ENCODE measurements at places on chromosomes 12 and 14.
A peak's percentile ranks its signal among the peaks of the same experiment; 100 is the strongest.

DNA sequence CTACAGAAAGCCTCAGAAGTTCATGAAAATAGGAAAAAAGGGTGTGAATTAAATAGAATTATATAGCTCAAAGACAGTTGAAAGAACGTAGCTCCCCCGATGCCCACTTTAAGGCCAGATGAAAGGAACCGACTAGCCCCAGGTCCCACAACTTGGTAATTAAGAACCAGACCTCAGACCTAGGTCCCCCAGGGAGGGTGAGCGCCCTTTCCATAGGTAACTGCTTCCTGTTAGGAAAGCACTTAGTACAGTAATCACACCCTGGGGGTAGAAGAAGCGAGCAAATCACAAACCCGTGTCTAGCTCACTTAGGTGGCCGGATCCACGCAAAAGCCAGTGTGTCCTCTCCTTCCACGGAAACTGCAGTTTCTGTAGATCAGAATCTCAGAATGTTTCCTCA, 77.1 kb downstream of the PLXNC1 start:
- no peak for DNase-seq

GRCh38 chr14:23512156-23512555, 39.4 kb downstream of the ZFHX2 start:
- DNase-seq = peak; percentile 2

DNA sequence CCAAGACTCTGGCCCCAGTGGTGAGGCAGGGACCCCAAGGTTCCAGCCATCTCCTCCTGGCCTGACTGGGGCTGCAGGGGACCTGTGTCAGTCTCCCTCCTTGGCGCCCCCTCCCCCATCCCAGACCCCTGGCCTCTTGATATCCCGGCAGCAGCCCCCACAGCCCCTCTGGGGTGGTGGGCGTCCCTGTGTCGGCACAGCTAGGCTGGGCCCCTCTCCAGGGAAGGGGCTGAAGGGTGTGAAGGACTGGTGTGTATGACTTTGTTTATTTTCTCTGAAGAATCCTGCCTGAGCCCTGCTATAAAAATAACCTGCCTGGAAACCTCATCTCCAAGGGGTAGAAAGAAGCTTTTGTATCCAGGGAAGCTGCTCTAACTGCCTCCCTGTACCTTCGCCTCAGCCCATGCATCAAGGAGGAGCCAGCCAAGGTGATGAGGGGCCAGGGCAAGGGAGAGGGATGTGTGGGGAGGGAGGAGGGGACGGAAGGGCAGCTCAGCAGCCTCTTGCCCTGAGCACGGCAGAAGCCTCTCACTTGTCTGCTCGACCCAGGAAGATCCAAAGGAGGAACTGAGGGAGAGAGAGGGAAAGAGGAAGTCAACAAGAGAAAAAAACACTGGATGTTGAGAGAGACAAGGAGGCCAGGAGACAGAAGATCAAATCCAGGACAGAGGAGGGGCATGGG, 25.4 kb upstream of the COL2A1 start:
- no peak for DNase-seq

DNA sequence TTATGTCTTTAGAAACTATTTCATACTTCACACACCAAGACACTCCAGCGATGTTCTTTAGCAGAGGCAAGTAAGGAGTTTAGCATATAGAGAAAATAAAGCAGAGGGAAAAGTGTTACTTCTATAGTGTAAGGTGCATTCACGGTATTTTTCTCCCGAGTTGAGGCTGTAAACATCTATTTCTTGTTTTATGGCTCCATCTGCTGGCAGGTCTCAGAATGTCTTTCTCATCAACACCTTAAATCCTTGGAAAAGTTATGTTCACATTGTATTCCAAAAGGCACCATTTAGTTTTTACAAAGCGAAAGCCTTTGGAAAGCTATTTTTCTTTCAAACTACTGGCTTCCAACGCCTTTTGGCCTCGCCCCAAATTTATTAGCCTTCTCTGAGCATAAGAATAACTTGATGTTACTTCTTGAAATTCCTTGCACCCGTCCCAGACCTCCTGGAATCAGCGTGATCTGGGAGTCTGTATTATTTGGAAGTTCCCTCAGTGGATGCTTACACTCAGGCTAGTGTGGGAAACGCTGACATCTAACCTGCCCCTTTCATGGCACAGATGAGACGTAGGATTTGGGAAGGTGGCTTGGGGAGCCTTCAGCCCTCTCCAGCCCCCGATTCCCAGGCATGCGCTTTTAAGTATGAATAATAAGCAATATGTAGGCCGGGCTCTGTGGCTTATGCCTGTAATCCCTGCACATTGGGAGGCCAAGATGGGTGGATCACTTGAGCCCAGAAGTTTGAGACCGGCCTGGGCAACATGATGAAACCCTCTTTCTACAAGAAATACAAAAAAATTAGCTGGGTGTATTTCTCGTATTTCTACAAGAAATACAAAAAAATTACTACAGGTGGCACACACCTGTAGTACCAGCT, 1.9 kb upstream of the PIWIL1 start:
- DNase-seq = no peak

DNA sequence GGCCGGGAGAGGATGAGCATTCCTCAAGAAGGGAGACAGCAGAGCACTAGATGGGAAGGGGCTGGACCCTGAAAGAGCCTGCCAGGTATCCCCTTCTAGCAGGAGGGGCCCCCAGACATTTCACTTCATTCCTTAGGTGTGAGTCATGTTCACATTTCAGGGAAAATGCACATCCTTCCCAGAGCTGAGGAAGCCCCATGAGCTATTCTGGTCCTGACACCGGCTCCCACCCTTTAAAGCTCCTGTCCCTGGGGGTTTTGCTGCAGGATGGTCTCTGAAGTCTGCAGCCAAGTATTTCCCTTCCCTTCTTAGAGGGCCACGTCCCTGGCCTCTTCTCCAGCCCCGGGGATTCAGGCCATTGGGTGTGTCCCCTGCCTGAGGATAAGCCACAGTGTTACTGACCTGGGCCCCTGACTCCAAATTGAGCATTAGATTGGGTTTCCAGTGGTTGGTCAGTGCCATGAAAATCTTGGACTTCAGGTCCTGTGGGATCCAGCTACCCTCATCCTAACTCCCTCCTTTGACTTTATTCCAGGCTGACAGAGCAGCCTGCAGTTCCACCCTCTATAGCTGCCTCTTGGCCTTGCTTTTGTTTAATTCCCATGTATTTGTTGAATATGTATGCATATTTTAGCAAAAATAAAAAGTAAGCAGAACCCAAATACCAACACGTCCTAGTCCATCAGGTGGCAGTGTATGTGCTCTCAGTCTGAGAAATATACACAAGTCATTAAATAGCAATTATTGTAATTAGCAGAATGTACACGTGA, 267.1 kb downstream of the CACNA1C start:
- DNase-seq = no peak

DNA sequence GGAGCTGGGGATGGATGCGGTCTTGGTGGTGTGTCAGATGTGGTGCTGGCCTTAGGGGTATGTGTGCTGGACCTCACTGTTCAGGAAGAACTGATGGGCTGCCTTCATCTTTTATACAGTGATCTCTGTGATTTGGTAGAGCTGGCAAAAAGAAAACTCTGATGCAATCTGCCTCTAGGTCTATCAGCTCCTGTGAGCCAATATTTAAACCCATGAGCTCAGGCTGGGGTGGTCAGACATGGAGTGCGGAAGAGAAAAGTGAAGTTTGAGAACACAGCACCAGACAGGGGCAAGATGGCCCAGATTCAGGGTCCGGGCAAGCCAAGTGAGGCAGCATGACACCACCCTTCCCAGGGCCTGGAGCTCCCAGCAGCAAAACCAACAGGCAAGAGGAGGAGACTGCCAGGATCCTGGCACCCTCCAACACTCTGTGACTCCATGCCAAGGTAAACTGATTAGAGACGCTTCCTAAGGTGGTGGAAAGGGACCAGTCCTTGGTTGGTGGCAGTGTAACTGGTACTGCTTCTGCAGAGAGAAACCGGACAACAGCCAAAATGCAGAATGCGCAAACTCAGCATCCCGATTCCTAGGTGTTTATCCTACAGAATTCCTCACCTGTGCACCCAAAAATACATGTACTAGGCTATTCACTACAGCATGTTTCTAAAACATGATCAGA, 82.3 kb downstream of the CHGA start:
- DNase-seq = no peak

DNA sequence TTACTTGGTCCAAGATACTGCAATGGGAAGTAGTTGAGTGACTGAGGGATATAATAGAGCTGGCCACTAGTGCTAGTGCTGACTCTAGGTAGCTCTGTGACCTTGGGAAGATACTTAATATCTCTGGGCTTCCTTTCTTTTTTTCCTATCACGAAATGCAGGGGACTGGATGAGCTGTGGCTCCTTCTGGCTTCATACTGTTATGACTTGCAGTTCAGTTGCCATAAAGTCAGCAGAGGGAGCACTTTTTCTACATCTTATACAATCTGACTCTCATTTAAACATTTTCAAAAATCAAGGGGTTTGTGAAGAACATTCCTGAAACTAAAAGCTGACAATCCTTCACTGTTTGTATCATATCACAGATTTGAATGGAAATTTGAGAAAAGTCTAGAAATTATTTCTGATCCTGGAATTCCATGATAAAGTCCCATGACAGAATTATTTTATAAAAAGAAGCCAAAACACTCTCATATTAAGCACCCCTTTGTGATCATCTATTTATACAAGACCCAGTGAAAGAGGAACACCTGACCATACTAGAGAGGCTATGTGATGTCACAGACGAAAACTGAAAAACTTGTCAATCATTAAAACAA, 5.3 kb downstream of the BHLHE41 start:
- no peak for DNase-seq

Data from stimulated activated CD4-positive, alpha-beta T cell treated with anti-CD3 and anti-CD28 coated beads, Interleukin-1b, Interleukin-23, amount 100 ng/mL, for 4 hours (primary cell).